Fibroblast of the aortic adventitia (primary cell): ENCODE measurements at places on chromosomes 16 and 17.

GRCh38 chr17:52026075-52026474 lies 132.4 kb downstream of the CA10 start:
- DNase-seq: no peak

GRCh38 chr16:1108299-1109252 lies 12.5 kb upstream of the C1QTNF8 start:
- peak; percentile 34 for DNase-seq

DNA sequence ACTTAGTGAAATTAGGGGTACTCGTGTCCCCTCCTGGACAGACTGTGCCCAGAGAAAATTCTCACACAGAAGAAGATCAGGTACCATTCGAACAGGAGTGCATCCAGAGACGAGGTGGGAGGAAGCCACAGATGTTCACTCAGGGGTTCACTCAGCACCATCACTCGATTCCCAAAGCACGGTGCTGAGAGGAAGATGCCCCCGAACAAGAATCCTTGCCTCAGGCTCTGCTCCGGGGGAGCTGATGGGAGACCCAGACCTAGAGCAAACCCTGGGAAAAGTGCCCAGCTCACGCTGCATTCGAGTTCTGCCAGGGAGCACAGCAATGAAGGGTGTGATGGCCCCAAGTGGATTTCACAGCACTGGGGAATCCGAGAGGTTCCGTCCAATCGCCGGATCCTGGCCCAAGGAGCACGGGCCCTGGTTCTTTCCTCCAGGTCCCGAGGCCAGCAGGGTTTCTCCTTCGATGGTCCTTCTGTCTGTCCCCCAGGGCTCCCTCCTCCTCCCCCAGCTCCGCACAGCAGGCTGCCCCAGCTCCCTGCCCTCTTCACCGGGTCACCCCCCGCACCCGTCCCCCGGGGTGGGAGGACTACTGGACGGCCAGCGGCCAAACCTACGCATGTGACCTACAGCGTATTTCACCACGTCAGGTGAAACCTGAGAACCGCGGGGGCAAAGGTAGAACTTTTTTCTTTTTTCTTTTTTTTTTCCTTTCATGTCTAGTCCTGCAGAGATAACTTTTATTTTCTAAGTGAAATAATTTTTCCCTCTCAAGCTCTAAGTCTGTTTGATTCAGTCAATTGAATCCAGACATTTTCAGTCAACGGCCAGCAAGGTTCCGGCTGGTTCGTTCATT lies 10.2 kb upstream of the UBE2I start:
- DNase-seq: no peak

GRCh38 chr17:75642182-75642783 lies 9.0 kb downstream of the SMIM5 start:
- DNase-seq: no peak

GRCh38 chr16:75379339-75379738 lies 54.0 kb downstream of the CFDP1 start:
- DNase-seq: no peak

GRCh38 chr17:77375108-77375916 lies 234.5 kb downstream of the SEC14L1 start:
- DNase-seq: no peak

- no peak for DNase-seq
Measured at GRCh38 chr16:72590151-72590937, 418.4 kb upstream of the PMFBP1 start.

GRCh38 chr17:74289688-74290087 lies 15.7 kb downstream of the DNAI2 start:
- DNase-seq: no peak

GRCh38 chr17:28916302-28916934 lies 13.5 kb upstream of the DHRS13 start:
- DNase-seq: peak; percentile 62

DNA sequence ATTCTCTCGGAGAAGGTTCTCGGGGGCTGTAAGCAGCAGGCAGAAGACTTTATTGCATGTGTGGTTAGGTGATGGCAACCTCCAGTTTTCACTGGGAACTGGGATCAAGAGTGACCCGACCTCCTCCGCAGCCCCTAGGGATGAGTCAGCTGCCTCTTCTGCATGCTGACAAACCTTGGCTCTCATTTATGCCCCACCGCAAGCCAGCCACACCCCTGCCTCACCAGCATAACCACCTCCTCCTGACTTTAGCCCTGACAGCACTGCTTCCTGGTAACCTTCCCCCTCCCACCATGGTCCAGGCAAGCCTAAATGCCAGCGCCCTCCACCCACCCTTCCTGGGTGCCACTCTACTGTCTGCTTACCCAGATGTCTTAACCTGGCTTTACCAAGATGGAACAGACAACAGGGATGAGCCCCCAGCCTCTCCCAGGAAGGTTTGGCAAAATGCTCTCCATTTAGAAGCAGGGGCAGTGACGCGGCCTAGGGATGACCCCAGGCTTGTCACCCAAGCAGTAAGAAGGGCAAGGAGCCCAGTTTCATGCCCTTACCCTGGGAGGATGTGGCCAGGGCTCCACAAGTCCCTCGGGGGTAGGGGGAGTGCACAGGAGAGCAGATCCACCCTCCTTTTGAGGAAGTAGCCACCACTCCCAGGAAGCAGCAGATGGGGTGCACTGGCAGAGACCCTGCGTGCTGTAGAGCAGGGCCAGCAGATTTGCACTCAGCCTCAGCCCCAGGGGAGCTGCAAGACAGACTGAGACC lies 73.5 kb downstream of the GOSR1 start:
- DNase-seq: peak; percentile 18
